ENCODE measurements at places on chromosomes 3 and 15.

GRCh38 chr3:10950476-10951294 lies 41.9 kb upstream of the SLC6A1 start:
- DNase-seq, result no peak

GRCh38 chr3:60775985-60776384 lies 475.3 kb downstream of the FHIT start:
- DNase-seq, result no peak

GRCh38 chr15:89542369-89542768 lies 32.9 kb upstream of the TICRR start:
- no peak for DNase-seq

GRCh38 chr3:87173776-87174175 lies 53.3 kb upstream of the CHMP2B start:
- no peak for DNase-seq

DNA sequence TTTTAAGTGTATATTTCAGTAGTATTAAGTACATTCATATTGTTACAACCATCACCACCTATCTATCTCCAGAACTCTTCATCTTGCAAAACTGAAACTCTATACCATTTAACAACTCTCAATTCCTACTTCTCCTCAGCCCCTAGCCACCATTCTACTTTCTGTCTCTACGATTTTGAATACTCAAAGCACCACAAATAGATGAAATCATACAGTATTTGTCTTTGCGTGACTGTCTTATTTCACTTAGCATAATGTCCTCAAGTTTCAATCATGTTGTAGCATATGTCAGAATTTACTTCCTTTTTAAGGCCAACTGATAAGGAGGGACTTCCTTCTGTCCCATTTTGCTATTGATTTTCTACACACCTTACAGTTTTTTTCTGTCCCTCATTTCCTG lies 593.3 kb downstream of the FHIT start:
- DNase-seq, result no peak

GRCh38 chr3:69462826-69463100 lies 76.9 kb upstream of the FRMD4B start:
- no peak for DNase-seq

GRCh38 chr3:86830566-86830965 lies 160.4 kb downstream of the VGLL3 start:
- DNase-seq, result no peak

- DNase-seq, result no peak
These were observed 45.5 kb downstream of the SUSD5 start for GRCh38 chr3:33173103-33173502.

DNA sequence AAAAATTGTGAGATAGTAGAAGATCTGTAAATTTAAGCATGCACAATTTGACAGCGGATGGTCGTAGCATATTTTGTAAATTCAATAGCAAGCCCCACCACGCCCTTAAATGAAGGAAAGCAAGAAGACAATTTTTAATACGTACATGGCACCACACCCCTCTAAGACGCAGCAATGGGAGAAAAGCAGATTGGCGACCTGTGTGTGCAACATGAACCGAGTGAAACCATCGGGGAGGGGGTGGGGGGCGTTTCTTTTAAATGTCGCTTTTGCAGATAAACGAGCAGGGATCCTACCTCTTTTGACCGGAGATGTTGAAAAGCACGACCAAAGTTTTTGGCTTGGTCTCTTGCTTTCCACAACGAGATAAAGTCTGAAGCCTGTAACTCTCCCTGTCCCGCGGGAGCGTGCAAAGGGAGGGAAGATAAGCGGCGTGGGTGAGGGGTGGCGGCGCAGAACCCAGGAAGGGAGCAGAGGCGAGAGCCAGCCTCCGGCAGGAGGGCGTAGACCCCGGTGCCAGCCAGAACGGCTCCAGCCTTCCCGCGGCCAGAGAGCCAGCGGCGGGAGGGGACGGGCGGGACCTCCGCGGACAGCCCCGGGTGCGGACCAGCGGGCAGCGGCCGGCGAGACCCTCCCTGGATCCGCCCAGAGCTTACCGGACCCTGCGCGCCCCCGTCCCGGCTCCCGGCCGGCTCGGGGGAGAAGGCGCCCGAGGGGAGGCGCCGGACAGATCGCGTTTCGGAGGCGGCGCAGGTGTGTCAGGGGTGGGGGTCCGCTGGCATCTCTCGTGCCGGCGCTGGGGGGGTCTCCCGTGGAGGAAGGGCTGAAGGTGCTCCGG lies at the start of gene CHL1:
CHL1 (plus strand) TSS at position 453 of the 838 bp plus-strand sequence. CDS start 123,014 bp downstream, outside the sequence.
- no peak for DNase-seq

GRCh38 chr3:8505621-8506020 lies 4.0 kb downstream of the LMCD1 start:
- DNase-seq, result no peak

DNA sequence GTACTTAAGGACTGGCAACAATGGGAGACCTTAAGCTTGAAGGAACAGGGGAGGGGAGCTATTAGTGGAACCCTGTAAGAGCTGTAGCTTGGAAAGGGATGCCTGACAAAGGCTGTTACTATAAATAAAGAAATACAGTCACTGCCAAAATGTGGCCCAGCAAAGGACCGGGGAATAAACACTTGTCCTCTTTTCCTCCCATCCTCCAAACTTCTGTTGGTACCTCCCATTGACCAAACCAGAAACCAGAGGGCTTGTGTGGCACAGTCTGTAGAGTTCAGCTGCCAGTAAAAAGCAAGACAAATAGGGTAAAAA lies 25.1 kb upstream of the TCF12 start:
- no peak for DNase-seq

Measured in activated CD4-positive, alpha-beta T cell treated with anti-CD3 and anti-CD28 coated beads, Interleukin-2, amount 50 U/mL, for 4 hours (primary cell).